SHP77 (cell line): ENCODE measurements at places on chromosomes 6 and 20.

DNA sequence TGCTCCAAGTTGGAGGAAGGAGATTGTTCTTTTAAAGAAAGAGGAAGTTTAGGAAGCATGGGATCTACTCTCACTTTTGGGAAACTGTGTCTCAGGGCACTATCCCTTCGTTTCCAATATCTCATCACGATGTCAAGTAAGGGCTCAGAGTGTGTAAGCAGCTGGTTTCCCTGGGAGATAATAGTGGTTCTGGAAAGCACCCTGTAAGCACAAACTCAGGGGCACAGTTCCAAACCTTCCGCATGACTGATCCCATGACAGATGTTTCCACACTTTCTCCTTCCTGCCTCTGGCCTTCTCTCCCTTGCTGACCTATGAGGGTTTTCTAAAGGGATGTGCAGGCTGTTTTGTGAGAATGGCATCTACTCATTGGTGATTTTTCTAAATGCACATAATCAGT, 33.9 kb downstream of the ADTRP start:
- no peak for DNase-seq

DNA sequence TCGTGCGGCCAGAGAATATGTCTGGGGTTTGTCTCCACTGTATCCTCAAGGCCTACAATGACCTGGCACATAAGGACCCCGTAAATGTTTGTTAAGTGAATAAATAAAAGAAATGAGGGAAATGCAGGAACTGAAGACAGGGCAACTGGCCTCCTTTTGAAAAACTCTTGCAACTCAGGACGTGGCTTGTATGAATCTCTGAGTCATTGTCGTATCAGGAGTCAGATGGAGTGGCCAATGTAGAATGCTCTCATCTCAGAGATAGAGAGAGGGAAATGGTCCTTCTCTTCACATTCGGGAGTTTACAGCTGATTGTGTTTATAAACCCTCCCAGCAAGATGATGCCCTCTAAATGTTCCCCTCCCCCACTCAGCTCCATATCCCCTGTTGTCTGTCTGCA, 57.1 kb downstream of the UST start:
- DNase-seq = no peak

DNA sequence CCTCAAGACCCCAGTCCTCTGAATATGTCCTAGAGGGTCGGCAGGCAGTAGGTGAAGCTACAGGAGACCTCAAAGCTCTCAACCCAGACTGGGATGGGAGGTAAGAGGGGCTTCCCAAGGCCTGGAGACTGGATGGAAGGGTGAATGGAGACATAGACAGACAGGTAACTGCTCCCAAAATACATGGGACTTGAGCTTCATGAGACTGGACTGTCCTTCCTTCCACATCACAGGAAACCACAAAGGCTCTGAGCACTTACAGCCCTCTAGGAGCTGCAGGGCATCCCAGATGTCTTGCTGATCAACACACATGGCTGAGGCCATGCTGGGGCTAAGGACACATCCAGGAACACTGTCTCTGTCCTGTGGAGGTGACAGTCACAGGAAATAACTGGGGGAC, 11.6 kb downstream of the HSPA12B start:
- DNase-seq = no peak

GRCh38 chr6:147281895-147282565, 77.8 kb downstream of the STXBP5 start:
- DNase-seq = no peak

DNA sequence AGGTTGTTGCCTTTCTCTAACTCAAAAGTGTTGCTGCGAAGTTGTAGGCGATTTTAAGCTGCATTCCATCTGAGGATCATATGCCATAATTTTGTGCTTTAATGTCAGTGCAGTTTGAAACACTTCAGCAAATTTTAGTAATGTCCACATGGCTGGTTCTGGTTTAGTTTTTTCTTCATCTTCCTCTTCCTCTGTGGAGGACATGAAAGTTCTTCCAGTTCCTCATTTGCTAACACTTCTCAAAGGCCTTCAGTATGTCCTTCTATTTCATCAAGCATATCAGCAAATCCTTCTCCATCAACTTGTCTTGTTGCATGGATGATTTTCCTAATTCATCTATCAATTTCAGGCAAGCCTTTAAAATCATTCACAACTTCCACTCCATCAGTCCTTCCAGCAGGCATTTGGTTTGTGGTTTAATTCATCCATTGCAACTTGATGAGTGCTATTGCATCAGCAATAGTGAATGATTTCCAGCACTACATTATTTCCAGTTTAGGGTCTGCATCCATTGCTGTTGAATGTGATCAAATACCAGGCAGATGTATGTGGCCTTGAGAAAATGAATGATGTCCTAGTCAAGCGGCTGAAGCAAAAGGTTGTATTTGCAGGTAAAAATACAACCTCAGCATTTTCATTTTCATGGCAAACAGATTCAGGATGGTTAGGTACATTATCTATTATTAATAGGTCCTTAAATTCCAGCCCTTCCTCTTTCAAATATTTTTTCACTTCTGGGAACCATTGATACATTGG, 20.2 kb downstream of the SHLD1 start:
- DNase-seq = no peak
